ENCODE measurements at places on chromosomes 3 and 15.

- no peak for DNase-seq
These were observed 102.2 kb downstream of the CTNNB1 start for GRCh38 chr3:41301548-41301947.

GRCh38 chr15:100235030-100235617 lies 106.7 kb downstream of the ADAMTS17 start:
- no peak for DNase-seq

DNA sequence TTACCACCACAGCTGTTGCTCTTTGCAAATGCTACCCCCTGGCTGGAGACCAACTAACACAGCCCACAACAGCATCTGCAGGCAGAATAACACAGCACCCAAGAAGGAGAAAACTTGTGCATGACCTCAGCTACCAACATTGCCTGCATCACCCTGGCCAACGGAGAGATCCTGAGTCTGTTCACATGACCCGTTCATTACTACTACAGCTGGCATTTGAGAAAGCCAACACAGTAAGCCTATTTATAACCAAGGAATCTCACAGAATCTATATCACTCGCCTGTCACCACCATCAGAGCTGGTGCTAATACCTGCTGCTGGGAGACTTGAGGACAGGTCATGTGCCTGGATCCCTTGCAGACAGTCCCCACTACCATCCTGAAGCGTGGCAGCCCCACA lies 215.2 kb downstream of the POLQ start:
- no peak for DNase-seq

- DNase-seq = no peak
These were observed 116.6 kb downstream of the ST8SIA2 start for GRCh38 chr15:92510163-92510882.

DNA sequence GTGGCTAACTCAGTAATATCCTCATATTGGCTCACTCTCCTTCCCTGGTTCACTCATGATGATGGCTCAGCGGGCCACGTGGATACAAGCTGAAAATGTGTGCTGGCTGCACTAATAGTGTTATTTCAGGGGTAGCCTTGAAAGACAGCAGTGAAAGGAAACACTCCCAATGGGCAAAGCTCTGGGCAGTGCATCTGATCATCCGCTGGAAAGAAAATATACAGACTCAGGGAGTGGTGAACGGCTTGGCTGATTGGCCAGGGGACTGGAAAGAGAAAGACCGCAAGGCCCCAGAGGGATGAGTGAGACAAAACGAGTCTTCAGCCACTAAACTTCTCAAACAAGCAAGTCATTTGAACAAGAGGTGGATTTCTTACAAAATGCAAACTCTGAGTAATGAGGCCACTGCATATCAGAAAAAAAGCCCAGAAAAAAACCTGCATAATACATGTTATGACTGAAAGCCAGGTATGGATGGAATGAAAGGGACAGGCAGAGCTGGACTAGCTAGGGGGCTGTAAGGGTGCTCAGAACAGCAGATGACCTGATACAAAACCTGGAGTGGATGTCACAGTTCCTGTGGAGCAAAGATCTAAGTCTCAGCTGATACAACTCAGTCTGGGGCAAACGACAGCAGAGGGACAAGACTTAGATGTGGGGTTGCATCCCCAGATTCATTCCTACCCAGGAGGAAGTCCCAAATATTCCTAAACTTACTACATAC lies 33.3 kb downstream of the CMTM6 start:
- no peak for DNase-seq

GRCh38 chr15:65392368-65392767 lies 14.6 kb upstream of the IGDCC3 start:
- DNase-seq = no peak

DNA sequence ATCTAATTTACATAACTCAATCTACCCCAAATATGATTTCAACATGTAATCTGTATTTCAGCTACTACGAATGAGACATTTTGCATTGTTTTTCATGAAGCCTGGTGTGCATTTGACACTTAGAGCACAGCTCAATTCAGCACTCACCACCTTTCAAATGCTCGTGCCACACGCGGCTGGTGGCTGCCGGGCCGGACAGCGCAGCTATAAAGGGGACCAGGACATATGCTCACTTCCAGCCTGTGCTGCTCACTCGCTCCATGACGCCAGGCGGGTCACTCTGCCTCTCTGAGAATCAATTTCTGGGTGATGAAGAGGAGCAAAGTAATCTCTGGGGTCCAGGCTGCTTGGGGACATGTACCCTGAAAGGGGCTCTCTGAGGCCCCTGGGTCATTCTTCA lies 93.1 kb downstream of the WNT7A start:
- DNase-seq = no peak

- no peak for DNase-seq
These were observed 454.9 kb downstream of the IL5RA start for GRCh38 chr3:2655229-2655701.

- no peak for DNase-seq
These were observed 18.6 kb downstream of the WHAMM start for GRCh38 chr15:82828075-82828474.

Measured in NCI-H146 (cell line).